LHCN-M2 (cell line): ENCODE measurements at places on chromosomes 6 and 20. TPM values are rescaled to one million over a fixed set of nuclear protein-coding genes. Genes with fewer than 3 reads are reported as not detected.
A peak's percentile ranks its signal among the peaks of the same experiment; 100 is the strongest.

GRCh38 chr20:15199698-15200097 is 862.3 kb upstream of the FLRT3 start:
- no peak for DNase-seq

- DNase-seq = peak; percentile 37
These were observed 726 bp downstream of the FLRT3 start for GRCh38 chr20:14336686-14337085.

Gene SLC26A8
- total RNA-seq = not detected in 2 replicates

GRCh38 chr20:56587307-56588041 is 41.6 kb upstream of the TFAP2C start:
- no peak for DNase-seq

DNA sequence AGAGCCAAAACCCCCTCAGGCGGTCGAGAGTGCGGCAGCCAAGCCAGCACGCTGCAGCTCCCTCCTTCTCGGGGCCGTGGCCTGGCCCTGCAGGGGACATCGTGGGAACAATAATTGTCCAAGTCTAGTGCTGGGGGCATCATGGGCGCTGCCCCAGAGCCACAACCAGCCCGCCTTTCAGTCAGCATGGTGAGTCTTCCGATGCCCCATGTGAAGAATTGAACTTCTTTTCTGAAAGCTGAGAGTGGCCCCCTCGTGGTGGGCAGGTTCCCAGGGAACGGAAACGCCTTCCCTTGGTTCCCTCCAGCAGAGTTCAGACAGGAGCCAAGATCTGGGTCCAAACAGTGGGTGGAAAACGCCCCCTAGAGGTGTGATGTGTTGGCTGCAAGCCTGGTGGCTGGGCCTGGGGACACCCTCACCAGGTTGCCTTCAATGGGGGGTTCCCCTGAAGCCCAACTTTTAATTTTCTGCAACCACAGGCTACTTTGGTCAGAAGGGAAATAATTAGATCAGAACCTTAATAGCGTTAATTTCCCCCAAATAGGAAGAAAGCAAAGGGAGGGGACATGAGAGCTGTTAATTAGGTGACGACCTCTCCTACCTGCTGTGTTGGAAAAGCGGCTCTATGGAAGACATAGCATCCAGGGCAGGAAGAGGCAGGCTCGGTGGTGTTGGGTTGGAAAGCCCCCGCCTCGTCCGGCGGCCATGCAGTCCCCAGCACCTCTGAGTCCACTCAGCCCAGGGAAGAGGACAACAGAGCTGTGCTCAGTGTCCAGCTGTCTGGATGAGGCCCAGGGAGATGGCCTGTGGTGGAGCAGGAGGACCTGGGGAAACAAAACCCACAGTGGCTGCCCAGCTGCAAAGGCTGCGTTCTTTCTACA is 4.7 kb upstream of the MRGBP start:
- DNase-seq = peak; percentile 87

GRCh38 chr20:41308726-41309413 is 8.7 kb downstream of the ZHX3 start:
- no peak for DNase-seq

Gene MUC21
- not detected in 2 replicates for total RNA-seq

Gene RAET1L
- not detected in 2 replicates for total RNA-seq

Gene CENPQ
- 23.5 and 30.0 TPM in 2 replicates for total RNA-seq

GRCh38 chr20:9743871-9744270 is 95.0 kb downstream of the PAK5 start:
- DNase-seq = no peak

DNA sequence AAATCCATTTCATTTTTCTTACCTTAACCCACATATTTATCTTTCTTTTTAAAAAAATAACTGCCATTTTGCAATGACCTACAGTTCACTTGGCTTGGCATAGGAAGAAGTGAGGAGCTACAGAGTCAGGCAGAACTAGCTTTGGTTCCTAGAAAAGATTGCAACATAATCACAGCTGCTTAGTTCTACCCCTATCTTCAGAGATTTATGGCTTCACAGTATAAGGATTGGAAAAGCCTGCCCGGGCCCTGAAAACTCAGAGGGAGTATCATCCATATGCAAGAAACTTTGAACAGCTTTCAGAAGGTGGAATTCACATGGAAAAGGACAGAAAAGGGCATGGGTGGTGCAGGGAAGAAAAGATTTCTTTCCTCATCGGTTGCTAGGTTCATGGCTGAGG is 774.3 kb upstream of the CHD6 start:
- DNase-seq = no peak

Gene SLC22A23
- 0.77 and 1.6 TPM in 2 replicates for total RNA-seq

DNA sequence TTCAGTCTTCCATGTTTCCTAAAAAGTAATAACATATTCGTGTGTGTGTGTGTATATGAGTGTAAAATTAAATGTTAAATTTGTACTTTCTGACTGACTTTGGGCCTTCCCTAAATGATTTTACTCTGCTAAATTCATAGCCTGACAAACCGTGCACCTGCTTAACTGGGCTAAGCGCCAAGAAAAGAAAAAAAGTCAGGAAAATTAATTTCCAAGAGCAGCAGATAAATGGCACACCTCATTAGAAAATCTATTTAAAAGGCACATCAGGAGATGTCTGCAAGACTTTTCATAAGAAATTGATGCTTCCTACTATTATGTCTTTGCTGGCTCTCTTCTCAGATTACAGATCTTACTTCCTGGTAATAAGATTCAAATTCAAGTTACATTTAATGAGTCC is 72.4 kb downstream of the TRDN start:
- DNase-seq = no peak

Gene ABRACL
- 34.8 and 51.5 TPM in 2 replicates for total RNA-seq

Gene MAP7
- 0.06 TPM in 2 replicates for total RNA-seq

GRCh38 chr20:50578061-50578777 is 68.0 kb downstream of the PTPN1 start:
- DNase-seq = no peak

DNA sequence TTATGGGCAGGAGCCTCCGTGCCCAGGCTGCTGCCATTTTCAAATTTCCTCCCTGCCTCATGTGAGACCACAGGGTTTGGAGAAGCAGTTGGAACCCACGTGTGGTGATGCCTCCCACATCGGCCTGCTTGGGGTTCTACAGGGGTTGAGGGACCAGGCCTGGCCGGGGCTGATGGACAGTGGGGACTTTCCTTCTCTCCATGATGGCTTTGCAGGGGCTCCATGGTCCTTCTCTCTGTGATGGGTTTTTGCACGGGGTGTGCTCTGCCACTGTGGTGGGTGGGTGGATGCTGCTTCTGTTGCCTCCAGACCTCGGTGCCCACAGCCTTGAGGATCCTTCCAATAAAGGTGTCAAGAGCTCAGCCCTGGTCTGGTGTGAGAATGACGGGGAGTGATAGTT is 54.4 kb downstream of the ADNP start:
- no peak for DNase-seq

DNA sequence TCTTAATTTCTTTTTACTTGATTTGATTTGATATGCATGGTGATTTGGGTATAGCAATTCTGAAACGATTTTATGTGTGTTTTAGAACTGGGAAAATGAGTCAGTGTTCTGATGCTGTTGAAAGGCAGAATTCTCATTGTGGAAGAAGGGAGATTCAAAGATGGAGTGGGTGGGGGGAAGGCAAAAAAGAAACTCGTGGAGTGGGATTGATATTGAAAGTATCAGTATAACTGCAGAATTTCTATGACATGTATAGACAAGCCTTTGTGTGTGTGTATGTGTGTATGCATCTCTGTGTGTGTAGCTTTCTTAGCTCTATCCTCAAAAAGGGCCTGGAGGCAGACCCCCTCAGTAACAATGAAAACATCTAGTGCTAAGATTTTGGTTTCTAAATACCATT is 184.3 kb upstream of the OLIG3 start:
- no peak for DNase-seq

GRCh38 chr6:149235130-149235561 is 82.4 kb upstream of the TAB2 start:
- peak; percentile 97 for DNase-seq

DNA sequence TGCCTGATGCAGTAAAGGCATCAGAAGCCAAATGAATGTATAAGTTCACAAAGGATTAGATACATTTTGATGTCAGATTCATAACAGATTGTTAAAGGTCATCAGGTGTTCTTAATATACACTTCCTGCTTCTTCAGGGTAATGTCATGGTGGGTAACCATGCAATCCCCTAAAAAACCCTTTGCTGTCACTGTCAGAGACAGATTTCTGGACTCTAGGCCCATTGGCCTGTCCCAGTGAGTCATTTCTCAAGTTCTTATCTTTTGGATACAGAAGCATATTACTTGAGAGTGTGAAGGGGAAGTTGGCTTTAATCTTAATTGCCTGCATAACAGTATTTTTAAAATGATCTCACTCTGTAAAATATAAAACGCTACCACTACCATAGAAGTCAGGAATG is 895.6 kb upstream of the MAP3K7 start:
- DNase-seq = no peak

Gene TTK
- 63.7 and 69.5 TPM in 2 replicates for total RNA-seq

Gene LY6G6C
- total RNA-seq = 0.51 TPM in 1 of 2 replicates, not detected in the other

Gene TRIM39
- total RNA-seq = 10.8 and 13.1 TPM in 2 replicates

DNA sequence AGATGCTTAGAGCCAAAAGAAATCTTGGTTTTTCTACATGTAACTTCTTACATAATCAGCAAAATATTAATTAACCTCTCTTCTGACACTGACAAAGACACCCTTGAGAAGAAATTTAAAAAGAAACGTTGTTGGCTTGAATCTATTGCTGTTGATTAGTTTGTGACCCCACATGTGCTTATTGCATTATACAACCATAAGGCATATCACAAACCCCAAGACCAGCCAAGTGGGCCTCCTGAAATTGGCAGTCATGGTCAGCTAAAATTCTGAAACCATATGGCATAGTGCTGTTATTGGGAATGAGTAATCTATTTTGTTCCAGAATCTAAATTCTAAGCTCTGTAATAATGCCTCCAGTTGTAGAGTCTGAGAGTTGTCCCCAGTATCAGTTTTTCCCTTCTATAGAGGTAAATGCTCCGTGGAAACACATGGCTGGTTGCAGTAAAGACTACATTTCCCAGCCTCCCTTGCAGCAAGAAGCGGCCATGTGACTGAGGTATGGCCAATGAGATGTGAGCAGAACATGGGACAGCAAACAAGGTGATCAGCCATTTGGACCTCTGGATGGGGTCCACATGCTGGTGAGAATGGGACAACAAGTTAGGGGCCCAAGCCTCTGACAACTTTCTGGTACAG is 42.3 kb upstream of the PTPN1 start:
- peak; percentile 49 for DNase-seq

DNA sequence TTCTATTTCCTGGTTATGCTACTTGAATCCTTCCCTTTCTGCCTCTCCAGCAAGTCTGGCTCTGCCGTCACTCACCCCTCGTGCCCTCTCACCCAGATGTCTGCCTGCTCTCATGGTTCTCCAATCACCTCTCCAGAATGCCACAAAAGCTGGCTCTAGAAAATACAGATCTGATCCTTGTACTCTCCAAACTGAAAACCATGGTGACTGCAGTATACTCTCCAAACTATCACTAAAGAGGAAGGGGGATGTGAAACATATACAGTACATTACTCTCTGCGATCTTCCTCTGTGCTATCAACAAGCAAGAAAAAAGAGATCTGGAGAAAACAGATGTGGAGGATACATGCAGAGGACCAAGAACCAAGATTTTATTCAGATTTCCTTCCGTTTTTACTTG is 91.1 kb downstream of the ATXN1 start:
- no peak for DNase-seq

Gene PBOV1
- not detected in 2 replicates for total RNA-seq

- DNase-seq = no peak
These were observed 101.5 kb upstream of the OGFRL1 start for GRCh38 chr6:71187141-71187540.

Gene CST5
- not detected in 2 replicates for total RNA-seq

DNA sequence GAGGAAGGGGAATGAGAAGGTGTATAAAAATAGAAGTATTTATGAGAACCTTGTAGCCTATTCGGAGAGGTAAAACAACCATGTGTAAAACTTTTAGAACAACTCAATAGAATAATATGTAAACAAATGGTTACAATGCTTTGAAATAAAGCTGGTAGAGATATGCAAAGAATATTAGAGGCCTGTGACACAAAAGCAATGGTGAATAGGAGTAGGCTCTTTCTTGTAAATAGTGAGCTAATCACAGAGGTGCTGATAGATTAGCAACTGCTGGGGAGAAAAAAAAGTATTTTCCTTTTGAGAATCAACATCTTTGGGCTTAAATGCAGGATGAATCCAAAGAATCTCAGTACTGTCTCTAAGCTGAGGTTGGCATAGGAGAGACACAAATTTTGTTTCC is 7.0 kb downstream of the TMEM200A start:
- no peak for DNase-seq

Gene GPANK1
- 28.5 and 31.2 TPM in 2 replicates for total RNA-seq

DNA sequence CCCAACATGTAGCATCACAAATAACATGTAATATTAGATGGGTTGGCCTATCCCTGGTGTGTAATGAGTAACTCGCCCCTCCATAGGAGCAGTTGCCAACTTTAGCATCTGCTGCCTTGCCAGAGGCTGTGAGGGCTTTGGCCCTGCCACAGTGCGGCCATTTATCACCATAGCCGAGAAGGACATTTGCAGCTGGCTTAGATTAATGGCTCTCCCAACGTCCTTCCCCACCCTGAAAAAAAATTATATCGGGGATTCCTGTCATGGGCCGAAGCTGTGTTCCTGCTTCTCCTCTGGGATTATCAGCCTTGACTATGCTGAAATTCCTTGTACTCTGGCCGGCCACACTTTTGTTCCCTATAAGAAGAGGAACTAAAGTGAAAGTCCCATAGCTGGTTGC is 7.6 kb upstream of the ADIG start:
- peak; percentile 37 for DNase-seq
